ENCODE measurements at places on chromosomes 5 and 9.

GRCh38 chr5:30878746-30879145 is 314.7 kb upstream of the CDH6 start:
- no peak for DNase-seq

GRCh38 chr9:89817151-89817950 is 212.5 kb downstream of the GADD45G start:
- no peak for DNase-seq

DNA sequence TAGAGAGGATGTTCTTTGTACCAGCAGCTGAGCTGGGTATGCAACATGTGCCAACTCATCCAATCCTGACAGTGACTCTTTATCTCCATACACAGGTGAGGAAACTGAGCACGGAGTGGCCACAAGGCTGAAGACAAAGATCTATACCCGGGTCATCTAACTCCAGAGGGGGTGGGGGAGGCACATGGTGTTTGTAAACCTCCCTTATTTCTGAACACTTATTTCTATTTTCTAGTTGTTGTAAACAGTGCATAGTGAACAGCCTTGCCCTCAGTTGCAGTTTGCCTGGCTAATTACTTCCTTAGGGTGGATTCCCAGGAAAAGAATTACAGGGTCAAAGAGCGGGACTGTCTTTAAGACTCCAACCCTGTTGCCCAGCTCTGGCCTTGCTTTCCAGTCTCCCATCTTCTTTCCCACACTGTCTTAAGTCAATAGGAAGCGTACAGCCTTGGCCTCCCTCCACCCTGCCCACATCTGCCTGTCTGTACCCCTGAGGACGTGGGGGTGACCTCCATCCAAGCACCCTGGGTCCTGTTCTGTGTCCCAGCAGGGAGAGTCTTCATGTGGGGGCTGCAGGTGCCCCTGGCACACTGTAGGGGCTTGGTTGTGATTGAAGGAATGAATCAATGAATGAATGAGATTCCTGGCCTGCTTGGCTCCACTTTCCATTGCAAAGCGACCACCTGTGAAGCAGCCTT is 13.2 kb upstream of the FIBCD1 start:
- no peak for DNase-seq

- no peak for DNase-seq
Observed at GRCh38 chr5:321230-321725, at the start of gene AHRR. Gene AHRR, plus strand, starts transcription at chr5:321714. Its CDS starts 22,189 bp downstream, at chr5:343903.

- no peak for DNase-seq
Observed at GRCh38 chr5:56142614-56143372, 90.3 kb downstream of the ANKRD55 start.

DNA sequence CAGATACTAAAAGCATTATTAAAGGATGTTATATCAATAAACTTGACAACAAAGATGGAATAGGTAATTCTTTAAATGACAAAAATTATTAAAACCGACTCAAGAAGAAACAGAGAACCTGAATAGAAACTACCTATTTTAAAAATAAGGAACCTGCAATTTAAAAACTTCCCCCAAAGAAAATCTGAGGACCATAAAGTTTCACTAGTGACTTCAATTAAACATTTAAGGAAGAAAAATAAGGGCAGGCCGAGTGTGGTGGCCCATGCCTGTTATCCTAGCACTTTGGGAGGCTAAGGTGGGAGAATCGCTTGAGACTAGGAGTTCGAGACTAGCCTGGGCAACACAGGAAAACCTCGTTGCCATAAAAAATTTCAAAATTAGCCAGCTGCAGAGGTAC is 99.6 kb downstream of the FANCC start:
- DNase-seq, result no peak

DNA sequence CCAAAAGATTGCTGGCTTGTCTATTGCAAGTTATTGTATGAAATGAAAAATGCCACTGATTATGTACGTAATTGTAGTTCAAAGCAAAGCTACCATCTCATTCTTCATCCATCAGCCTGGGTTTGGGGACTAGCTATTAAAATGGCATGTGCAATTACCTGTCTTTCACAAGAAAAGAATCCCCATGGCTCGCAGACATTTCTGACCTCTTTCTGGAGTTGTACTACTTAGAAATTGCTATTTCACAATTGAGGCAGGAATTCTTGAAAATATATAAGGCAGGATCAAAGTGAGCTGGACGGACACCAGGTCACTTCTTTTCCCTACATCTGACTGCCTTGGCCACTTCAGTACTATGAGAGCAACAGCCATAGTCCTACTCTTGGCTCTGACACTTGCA is at the start of gene SPINK9:
Gene SPINK9 (plus strand): TSS at position 301 of the 400 bp plus-strand sequence. CDS start 55 bp downstream, at position 356.
- no peak for DNase-seq

DNA sequence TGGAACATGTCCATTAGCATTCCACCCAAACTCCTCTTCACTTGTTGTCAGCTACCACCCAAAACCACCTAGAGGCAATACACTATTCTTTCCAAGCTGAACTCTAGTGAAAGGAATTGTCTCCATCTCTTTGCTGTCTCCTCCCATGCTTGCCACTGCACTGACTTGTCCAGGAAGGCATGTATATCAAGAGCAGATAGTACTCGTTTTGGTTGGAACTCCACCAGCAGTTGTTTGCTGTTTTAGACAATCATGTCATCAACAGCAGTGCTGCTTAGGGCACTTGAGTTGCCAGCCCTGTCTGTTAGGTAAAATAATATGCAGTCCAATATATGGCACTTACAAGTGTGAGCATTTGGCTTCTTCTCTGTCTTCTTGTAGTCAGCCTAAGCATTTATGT is 80.0 kb upstream of the SAP30L start:
- no peak for DNase-seq

DNA sequence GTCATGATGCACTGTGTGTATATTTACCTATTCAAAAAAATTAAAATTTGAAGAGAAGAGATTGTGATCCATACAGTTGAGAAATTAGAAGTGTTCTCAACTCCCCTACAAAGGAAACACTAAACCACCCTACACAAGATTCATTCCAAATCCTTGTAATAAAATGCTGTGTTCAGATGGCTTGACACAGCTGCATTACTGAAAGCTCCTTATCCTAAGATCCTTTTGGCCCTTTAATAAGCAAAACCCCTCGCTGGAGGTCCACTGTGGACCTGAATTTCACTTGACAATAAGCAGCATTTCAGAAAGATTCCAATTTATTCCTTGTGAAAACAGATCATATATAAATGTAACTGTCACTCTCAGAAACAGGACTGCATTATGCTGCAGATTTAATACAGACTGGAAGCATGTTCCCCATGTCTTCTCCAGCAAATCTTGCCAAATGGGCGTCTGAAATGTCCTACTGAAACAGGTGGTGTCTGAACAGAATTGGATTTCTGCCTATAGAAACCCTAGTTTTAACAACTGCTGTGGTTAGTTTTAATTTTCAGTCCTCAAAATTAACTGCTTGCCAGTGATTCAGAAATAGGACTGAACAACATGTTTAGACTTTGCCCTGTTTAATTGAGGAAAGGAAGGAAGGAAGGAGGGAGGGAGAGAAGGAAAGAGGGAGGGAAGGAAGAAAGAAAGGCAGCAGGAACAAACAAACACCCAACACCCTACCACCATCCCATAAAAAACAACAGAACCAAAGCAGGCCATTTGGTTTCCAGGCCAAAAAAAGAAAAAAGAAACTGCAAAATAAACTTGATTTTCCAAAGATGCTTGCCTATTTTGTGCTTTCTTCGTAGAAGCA is 179.6 kb downstream of the MLLT3 start:
- no peak for DNase-seq

DNA sequence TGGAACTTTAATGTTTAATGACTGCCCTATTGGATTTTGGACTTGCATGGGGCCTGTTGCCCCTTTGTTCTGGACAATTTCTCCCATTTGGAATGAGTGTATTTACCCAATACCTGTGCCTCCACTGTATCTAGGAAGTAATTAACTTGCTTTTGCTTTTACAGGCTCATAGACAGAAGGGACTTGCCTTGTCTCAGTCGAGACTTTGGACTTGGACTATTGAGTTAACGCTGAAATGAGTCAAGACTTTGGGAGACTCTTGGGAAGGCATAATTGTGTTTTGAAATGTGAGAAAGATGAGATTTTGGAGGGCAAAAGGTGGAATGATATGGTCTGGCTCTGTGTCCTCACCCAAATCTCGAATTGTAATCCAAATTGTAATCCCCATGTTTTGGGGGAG is 368.2 kb downstream of the PDE4D start:
- DNase-seq, result no peak

DNA sequence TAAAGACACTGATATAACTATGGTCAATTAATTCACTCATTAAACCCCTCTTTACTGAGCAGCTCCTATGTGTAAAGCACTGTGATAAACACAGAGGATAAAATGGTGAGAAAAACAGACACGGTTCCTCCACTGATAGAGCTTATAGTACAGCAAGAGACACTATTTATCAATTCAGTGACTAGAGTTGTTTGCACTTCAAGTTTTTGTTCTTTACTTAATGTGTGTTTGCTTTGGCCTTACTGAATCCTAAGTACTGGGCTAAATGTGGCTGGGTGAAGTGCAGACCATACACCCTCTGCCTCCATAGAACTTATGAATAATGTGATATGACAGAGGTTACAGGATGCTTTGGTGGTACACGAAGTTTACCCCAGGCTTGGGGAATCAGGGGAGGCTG is 80.1 kb upstream of the ITGA1 start:
- no peak for DNase-seq

- no peak for DNase-seq
Observed at GRCh38 chr5:151456321-151456940, 9.0 kb downstream of the SLC36A1 start.

DNA sequence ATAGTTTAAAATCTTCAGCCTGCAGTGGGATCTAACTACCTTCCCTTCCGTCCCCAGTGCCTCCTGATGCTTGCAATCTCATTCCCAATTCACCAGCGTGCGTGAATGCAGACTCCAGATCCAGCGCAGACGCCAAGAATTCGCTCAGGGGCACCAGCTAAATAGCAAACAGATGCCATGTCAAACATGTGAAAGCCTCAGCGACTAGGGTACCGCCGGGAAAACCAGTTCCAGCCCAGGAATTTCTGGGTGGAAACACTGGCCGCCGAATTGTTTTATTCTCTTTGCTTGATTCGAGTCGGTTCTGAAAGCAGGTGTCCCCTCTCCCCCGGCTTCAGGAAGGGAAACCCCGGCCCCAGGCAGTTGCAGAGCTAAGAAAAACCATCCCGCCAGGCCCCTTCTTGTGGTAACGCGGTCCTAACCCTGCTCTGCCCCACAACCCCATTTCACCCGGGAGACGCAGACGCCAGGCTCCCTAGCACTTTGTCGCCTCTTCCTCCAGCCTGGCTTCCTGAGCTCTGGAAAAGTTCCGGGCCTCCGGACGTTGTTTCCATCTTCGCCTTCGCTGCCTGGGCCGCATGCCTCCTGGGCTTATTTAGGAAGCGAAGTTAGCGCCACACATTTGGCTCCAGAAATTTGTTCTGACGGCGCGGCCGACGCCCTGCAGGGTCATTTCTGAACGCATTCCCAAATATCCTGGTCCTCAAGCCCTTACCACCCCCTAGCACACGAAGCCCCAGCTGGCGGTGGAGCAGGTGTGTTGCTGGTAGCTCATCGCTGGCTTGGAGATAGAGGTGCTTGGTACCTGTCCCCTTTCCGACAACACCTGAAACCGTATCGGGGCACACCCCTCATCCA is 665 bp upstream of the LVRN start:
- no peak for DNase-seq

DNA sequence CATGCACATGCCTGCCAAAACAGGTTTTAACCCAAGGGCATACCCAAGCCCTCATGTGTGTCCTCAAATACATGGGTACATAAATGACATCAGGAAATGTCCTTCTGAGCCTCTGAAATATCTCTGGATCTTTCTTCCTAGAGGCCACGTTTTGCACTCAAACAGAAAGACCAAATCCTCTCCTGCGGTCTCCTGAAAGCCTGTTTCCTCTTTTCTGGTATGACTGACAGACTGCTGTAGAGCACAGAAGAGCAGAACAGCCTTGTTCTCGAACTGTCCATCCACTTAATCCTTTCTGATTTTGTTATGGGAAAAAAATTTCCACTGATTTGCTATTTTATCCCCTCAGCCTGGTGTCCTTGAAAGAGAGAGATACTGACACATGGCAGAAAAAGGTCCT is 107.2 kb downstream of the ASTN2 start:
- no peak for DNase-seq

DNA sequence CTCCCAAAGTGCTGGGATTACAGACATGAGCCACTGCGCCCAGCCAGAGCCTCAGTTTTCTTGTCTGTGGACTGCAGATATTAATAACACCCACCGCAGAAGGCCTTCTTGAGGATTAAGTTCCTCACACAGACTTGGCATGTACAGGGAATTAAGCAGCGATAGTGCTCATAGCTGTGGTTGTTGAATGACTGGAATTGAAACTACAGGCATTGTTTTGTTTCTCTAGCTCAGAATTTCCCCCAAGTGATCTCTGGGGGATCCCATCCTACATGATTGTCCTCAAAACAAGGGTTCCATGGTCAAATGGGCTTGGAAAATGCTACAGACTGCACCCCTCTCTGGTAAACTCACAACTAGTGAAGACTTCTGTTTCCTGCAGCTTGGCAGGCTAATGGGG is 44.2 kb upstream of the TDRD7 start:
- no peak for DNase-seq

GRCh38 chr5:54332720-54333119 is 22.3 kb upstream of the ARL15 start:
- DNase-seq, result no peak

- no peak for DNase-seq
Observed at GRCh38 chr5:14869668-14870164, 1.9 kb downstream of the ANKH start.

- no peak for DNase-seq
Observed at GRCh38 chr5:130871346-130872086, 293.5 kb downstream of the HINT1 start.

DNA sequence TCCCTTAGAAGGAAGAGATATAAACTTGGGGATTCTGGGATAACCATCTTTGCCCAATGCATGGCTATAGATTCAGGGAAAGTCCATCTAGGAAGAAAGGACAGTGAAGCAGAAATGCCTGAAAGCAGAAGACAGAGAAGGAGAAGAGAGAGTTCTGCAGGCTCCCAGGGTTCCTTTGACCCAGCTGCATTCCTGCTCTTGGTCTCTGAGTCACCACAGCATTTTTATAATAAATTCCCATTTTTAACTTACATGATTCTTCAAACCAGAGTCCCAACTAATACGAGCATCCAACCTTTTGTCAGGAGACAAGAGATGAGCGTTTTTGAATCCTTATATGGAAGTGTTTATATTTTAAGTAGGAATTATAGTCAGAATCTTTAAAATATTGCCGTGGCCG is 12.0 kb upstream of the AOPEP start:
- DNase-seq, result no peak

DNA sequence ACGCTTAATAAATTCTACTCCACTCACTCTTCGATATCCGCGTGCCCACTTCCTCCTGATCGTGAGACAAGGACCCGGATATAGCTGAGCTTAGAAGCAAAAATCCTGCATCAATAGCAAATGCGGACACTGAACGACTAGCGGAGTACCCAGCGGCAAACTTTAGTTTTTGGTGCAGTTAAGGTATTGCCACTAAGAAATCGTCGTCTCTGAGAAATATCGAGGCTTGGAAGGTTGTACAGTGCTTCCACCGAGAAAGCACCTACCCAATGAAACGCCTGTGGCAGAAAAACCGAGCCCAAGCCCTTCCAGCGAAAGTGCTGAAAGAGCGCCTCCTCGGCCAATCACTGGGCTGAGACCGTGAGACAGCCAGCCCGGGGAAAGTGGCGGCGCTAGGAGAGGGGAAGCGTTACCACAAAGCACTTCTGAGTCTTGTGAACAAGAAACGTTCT is 32.2 kb downstream of the ANXA2R start:
- DNase-seq, result no peak

Data from AG04450 (cell line).